ENCODE measurements at places on chromosomes 12 and 14. TPM values are rescaled to one million over a fixed set of nuclear protein-coding genes. Genes with fewer than 3 reads are reported as not detected.
A peak's percentile ranks its signal among the peaks of the same experiment; 100 is the strongest.

DNA sequence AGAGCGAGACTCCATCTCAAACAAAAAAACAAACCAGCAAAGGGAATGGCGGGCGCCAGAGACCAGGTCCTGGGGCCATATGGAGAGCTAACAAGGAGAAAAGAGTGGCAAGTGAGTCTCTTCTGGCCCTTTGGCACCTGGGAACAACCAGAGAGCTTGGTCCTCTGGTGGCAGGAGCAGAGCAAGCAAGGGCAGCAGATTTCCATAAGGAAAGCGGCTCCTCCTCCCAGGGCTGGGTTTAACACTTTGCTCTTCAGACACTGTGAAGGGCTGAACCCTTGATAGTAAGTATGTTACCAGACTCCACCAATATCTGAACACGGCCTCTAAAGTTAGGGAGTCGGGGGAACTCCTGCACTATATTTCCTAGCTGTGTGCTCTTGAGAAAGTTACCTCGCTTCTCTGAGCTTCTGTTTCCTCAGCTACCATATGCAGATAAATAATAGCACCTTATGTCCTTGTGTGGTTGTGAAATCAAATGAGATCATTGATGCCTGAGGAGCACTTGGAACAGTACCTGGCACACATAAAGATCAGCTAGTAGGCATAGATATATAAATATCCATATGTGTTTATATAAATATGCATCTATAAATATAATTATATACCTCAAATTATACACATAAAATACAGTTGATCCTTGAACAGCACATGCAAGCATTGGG lies 33.4 kb upstream of the PLEKHG6 start:
- DNase-seq: no peak

Gene IAPP
- not detected for total RNA-seq

Gene HSPB8
- 139 TPM for total RNA-seq

Gene TRIM9
- 0.76 TPM for total RNA-seq

Gene PIANP
- total RNA-seq: not detected

- peak; percentile 72 for DNase-seq
Measured at GRCh38 chr14:95871531-95871930, 5.1 kb upstream of the TUNAR start.

Gene EXOC5
- total RNA-seq: 34.4 TPM
